ENCODE measurements at places on chromosomes 13 and 19.

DNA sequence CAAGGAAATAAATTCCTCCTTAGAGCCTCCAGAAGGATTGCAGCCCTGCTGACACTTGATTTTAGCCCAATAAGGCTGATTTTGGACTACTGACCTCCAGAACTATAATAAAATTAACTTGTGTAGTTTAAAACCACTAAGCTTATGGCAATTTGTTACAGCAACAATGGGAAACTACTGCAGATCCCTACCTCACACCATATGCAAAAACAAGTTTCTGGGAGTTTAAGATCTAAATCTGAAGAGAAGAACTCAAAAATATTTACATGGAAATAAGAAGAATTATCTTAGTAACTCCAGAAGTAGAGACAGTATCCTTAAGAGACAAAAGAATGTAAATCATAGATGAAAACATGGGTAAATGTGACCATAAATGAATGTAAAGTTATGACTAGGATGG, 5.9 kb downstream of the ZNF575 start:
- DNase-seq: no peak

DNA sequence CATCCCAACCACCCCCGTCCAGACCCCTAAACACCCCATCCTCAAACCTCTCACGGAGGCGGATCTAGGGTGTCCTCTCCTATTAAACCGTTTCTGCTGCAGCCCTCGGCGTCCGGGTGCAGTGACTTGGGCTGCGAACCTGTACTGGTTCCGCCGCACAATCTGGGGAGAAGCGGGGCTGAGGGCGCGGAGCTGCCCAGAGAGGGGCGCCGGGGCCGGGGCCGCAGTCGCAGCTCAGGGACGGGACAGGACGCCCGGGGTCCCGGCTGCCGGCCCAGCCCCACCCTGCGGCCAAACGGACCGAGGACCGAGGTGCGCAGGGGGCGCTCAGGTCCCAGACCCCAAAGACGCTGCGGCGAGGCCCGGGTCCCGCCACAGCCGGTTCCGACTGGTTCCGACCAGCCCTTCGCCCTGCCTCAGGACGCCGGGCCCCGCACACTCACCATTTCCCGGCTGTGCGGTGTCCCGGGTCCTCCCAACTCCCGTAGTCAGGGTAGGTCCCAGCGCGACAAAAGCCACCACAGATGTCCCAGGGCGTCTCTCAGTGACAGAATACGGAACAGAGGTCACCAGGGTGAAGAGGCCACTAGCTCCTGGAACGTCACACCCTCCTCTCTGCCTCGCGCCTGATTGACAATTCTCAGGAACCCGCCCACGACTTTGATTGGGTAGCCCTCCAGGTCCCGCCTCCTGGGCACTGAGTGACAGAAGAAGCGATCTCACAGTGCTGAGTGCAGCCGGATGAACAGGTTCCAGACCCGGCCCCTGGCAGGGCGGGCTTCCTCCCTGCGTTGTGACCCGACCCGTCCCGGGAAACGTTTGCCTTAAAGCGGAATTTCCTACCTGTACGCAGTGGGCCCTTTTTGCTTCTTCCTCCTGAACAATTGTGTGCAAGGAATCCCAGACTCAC, at the start of gene ZNF44:
ZNF44 (minus strand) TSS at position 635 of the 910 bp plus-strand sequence; CDS start at position 446, 189 bp downstream.
- DNase-seq: peak; percentile 94

DNA sequence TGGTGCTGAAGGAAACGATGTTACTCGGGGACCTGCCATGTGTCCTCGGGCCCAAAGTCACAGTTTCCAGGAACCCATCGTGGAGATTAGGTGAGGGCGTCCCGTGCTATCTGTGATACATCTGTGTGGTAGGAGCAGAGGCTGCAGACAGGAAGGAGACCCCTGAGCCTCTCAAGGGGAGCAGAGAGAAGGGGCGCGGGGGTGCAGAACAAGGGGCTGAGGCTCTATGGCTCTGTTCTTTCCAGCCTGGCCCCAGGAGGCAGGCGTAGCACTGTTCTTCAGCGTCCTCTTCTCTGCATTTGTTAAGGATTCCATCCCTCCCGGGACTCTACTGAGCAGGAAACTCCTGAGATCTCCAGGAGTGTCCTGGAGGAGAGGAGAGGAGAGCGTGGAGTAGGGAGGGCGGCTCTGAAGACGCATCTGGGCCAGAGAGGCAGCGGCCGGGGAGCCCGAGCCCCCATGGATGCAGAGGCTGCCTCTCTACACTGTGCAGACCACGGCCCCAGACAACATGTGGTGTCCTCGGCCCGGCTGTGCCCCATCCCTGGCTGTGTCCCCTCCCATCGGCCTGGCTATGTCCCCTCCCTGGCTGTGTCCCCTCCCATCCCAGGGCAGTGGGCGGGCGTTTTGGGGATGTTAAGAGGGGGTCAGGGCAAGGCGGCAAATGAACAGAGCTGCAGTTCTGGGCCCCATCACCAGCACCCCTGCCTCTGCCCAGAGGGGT, 118.0 kb downstream of the ATP11A start:
- no peak for DNase-seq

DNA sequence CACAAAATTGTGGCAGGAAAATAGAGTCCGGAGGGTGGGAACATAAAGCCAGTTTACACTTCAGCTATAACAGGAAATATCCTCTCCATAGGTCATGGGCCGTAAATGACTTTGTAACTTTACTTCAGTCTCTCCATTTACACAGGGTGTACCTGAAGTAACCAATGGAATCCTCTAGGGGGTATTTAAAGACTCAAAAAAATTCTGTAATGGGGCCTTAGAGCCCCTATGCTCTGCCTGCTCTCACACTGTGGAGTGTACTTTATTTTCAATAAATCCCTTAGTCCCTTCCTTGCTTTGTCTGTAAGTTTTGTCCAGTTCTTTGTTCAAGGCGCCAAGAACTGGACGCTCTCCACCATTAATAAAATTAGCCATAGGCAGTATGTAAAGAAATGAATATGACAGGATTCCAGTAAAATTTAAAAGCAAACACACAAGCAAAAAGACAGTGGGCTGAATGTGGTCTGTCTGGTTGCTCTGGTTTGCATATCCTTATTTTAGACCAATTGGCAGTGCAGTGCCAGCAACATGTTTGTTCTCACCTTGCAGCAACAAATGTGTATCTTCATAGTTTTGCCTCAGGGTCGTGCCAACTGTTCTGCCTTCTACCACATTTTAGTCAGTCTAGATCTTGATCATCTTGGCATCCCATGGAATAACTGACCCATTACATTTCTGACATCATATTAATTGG, 801.5 kb upstream of the SPRY2 start:
- no peak for DNase-seq

Data from NCI-H524 treated with DMSO at 0.1 percent for 48 hours (cell line).